Activated naive CD8-positive, alpha-beta T cell treated with anti-CD3 and anti-CD28 coated beads for 36 hours (primary cell): ENCODE measurements at places on chromosomes 6 and 20. TPM values are rescaled to one million over a fixed set of nuclear protein-coding genes. Genes with fewer than 3 reads are reported as not detected.

RPS18 gene
- total RNA-seq: 3,940 TPM

NFATC2 gene
- 31.0 TPM for total RNA-seq

TFAP2D gene
- total RNA-seq: not detected

ZNF512B gene
- total RNA-seq: 11.6 TPM

BACH2 gene
- total RNA-seq: 78.0 TPM

PRL gene
- total RNA-seq: not detected

SLC25A27 gene
- total RNA-seq: 1.5 TPM

SMOC2 gene
- not detected for total RNA-seq

BLTP3A gene
- 19.7 TPM for total RNA-seq

GRM1 gene
- total RNA-seq: not detected

OR2H2 gene
- not detected for total RNA-seq

SNX14 gene
- total RNA-seq: 50.0 TPM

ACTL10 gene
- 4.1 TPM for total RNA-seq

ADGRF5 gene
- not detected for total RNA-seq

RIPPLY2 gene
- total RNA-seq: not detected

TMEM244 gene
- not detected for total RNA-seq

LST1 gene
- 29.1 TPM for total RNA-seq

OR12D3 gene
- total RNA-seq: not detected

C6orf141 gene
- total RNA-seq: 0.28 TPM

FAM209A gene
- total RNA-seq: 0.24 TPM

PIGU gene
- total RNA-seq: 18.7 TPM

UBE2C gene
- total RNA-seq: 185 TPM

SLC32A1 gene
- not detected for total RNA-seq

ETV7 gene
- total RNA-seq: 2.8 TPM

STMND1 gene
- total RNA-seq: not detected

OTOR gene
- total RNA-seq: not detected

MOG gene
- not detected for total RNA-seq

COL9A3 gene
- total RNA-seq: 0.35 TPM

BAK1 gene
- 34.3 TPM for total RNA-seq

PHF3 gene
- 46.2 TPM for total RNA-seq
